ENCODE measurements at places on chromosomes 6 and 20.

DNA sequence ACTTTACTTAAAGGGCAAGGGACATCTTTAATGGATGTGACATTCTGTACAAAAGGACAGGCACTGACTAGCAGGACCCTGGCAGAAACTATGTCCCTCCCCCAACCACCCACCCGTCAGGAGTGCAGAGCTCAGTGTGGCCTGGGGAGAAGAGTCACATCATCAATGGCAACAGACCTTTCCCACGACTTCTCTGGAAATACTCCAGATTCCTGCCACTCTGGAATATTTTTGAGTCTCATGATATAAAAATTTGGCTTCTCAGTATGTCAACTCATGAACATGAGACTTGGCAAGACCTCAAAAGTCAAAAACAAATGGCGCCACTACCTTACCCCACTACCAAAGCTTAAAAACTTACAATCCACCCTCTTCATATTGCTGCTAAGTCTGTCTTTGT is 118.3 kb downstream of the SLC23A2 start:
- DNase-seq: no peak

GRCh38 chr6:158654960-158655489 is 5.2 kb downstream of the SYTL3 start:
- no peak for DNase-seq

DNA sequence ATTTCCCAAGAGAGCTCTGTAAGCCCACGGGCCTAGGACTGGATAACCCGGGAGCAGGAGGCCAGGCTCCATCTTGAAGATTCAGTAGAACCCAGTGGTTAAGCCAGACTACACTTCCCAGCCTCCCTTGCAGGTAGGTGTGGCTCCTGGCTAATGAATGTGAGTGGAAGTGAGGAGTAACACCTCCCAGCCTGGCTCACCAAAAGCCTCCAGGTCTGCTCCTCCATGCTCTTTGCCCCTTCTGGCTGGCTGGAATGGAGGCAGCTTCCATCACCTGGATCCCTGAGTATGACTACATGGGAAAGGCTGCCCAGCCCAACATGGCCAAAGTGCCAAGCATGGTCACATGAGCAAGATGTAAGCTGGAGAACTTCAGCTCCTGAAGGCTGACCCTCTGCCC is 9.7 kb downstream of the LRRN4 start:
- no peak for DNase-seq

DNA sequence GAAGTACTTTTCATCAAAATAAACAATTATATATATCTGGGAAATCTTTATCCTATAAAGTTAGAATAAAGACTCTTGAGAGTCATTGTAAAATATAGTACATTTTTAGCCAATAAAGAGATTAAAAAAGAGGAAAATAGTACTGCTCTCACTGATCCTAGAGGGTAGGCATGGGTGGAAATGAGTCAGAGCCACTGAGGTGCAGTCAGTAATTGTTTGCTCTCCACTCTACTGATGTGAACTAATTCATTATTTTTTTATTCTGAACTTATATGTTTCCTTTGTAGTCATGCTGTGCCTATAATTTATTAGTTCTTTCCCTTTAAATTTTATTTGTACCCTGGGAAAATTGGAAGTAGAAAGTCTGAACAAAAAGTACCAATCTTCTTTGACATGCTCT is 1359.4 kb upstream of the GJE1 start:
- no peak for DNase-seq

DNA sequence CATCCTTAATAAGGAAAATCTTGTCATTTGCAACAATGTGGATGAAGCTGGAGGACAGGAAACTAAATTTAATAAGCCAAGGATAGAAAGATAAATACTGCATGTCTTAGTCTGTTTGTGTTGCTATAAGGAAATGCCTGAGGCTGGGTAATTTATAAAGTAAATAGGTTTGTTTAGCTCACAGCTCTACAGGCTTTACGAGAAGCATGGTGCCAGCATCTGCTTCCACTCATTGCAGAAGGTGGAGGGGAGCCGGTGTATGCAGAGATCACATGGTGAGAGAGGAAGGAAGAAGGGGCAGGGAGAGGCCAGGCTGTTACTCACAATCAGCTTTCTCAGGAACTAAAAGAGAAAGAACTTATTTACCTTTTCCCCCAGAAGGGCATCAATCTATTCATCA is 118.9 kb upstream of the SMLR1 start:
- DNase-seq: no peak

DNA sequence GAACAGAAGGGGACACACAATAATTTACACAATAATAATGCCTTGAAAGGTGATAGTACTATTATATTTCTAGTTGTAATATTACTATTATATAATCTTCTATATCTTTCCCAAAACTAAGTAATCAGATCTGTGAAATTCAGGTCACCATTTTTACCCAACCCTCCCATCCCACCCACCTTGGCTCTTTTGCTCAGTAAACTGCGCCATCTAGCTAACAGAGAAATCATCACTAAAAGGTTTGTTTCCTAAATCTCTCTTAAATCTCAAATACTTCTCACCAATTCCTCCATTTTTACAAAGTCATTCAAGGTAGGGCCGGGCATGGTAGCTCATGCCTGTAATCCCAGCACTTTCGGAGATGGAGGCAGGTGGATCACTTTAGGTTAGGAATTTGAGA is 83.4 kb downstream of the CDK19 start:
- DNase-seq: no peak

DNA sequence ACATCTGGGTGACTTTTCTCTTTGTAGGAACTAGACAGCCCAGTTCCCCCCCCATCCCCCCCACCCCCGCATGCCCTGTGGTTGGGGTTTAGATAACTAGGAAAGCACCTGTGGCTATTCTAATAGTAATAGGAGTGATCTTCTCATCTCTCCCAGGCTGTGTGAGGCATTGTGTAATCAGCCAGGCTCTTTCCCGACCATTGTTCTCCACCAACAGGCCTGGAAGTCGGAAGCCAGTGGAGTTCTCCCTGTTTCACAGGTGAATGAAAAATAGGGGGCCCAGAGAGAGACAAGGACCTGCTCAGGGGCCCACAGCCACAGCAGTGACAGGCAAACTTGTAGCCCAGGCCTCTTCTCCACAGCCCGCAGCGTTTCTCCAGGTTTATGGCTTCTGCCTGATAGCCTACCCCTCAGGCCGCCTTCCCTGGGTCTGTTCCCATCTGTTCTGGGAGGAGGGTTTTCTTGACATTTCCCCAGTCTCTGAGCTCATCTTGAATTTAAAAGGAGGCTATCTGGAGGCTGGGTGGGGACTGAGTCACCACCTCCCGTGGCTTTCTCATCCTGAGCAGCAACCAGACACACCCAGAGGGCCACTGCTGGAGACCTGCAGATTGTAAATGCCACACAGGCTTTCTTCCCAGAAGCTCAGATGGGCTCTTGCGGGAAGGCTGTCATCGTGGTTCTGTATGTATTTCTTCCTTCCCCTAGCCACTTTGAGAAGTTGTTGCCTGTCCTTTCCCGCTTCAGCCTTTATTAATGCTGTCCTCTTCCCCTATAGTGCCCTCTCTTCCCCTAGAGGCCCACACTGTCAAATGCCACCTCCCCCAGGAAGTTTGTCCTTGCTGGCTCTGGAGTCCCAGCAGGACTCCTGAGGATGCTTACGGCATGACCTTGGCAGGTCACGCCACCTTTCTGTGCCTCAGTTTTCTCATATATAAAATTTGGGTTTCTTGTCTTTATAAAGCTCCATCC is 75.9 kb upstream of the MYL9 start:
- DNase-seq: no peak

DNA sequence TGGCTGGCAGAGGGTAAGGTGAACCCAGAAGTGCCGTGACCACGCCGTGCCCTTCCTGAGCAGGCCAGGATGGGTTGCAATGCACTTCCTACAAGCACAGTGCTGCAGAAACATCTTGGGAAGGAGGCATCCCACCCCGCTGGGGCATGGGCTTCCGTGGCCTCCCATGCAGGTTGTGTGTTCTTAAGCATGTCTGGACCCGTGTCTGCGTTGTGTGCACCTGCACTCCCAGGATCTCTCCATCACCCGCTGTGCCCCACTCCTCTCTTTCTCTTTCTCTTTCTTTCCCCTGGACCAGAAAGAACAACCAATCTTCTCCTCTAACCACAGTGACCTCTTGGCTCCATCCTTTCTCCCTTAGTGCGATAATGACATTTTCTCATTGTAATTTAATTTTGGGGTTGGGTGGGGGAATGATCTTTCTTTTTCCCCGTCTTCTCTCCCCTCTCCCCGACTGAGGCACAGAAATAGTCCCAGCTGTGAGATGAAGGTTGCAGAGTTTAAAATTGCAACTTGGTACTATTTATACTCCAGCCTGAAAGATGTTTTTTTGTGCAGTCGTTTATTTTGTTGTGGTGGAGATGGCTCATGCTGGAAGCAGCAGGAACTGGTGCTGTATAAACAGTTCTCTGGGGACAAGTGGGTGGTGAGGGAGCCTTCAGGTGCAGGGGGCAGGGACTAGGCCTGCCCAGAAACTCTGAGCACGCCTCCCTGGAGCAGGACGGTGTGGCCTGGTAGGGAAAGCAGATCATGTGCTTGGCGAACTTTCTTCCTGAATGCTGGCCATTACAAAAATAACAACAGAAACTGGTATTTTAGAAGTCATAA is 20.5 kb downstream of the BCAS4 start:
- no peak for DNase-seq

DNA sequence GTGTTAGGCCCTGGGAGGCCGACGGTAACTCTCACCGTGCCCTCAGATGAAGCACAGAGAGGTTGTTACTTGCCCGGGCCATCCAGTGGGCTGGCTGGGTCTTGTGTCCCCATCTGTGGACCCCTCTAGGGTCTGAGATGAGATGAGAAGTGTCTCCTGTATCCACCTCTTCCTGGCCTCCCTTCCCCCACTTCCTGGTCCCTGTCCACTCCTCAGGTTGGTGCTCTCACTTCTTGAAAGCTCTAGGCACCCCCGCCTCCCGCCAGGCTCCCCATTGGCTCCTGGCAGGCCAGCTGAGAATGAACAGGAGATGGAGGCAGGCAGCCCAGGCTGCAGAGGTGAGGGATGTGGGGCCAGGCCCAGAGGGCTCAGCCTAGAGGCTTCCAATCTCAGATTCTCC is 1.5 kb downstream of the MMP24OS start:
- no peak for DNase-seq

- no peak for DNase-seq
Observed at GRCh38 chr20:5848711-5849505, 98.7 kb downstream of the SHLD1 start.

DNA sequence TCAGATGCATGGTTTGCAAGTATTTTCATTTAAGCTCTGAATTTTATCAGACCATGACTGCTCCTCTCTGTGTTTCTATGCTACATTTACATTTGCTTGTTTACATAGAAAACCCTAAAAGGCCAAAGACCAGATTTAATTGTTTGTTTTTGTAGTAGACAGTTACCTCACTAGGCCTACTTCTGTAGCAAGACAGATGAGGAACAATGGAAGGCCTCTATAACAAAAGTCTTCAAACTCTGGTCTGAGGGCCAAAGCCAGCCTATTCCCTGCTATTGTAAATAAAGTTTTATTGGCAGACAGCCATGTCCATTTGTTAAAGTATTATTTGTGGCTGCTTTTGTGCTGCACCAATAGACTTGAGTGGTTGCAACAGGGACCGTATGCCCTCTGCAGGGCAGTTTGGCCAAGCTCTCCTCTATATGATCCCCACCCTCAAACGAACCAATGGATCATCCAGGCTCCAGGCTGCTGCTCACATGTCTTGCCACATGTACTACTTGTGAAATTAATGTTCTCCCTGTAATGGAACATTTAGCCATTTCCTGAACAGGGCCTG is 182.0 kb downstream of the DOK5 start:
- DNase-seq: no peak

GRCh38 chr6:117493470-117493869 is 11.0 kb downstream of the DCBLD1 start:
- no peak for DNase-seq

- no peak for DNase-seq
Observed at GRCh38 chr20:19838468-19838867, 80.4 kb downstream of the RIN2 start.

- DNase-seq: no peak
Observed at GRCh38 chr6:92589996-92590395, 829.4 kb downstream of the EPHA7 start.

GRCh38 chr20:41004531-41005360 is 23.9 kb upstream of the TOP1 start:
- no peak for DNase-seq

DNA sequence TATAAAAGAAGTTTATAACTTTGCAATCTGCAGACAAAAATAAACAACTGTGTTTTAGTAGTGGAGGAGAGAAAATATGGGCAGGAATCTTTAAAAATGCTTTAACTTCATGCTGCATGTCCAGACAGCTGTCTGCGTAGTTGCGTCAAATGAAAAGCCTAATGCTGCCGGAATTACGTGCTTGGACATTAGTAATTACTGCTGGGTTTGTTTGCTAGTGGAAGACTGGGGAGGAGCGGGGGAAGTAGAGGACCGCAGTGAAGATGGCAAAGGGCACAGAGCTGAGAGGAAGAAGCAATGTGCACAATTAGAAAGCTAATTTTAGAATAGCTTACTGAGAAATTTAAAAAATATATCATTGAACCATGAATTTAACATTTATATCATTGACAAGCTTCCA is 2.4 kb downstream of the SNAP25 start:
- DNase-seq: no peak

DNA sequence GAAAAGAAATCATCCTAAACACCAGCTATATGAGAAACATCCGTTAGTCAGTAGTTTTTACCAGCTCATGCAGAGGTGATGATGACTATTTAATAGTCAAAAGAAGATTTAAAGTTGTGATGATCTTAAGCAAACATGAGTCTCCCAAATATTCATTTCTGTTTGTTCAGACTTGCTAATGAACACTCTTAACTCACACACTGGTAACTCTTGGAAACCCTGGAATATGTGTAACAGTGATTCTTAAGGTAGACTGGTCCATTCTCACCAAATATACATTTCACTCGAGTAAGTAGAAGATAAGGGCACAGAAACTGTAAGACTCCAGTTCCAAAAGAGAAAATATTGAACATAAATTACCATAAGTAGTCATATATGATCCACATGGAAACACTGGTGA is 29.1 kb downstream of the RSPO3 start:
- no peak for DNase-seq

GRCh38 chr6:166167801-166168615 is at the start of gene TBXT:
Gene TBXT (minus strand): TSS chr6:166167851. CDS start chr6:166167591, 260 bp downstream.
- no peak for DNase-seq

All from anterior cingulate cortex (tissue), 58 donors.